ENCODE measurements at places on chromosomes 7 and 10.

DNA sequence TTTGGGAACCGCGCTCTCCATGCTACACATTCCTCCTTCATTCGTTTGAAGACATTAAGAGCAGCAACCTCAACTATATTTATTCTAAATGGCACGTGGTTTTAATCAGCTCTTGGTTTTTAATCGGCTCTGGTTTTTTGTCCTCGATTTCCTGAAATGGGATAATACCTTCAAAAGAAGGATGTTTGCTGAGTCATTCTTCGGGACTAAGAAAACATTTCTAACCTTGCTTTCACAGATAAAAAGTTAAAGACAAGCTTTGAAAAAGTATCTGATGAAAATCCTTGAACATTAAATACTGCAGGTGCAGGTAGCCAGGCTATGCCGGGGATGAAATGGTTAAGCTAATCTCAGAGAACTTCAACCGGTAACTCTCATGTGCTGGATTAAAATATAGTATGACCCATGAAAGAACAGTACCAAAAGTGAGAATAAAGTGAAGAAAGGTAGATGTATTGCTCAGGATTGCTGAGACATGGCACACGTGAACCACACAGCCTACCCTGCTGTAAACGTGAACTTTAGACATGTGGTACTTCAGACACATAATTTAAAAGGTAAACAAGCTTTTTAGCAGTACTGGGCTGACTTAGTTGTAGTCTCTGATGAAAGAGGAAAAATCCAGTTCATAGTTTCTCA, 89.1 kb downstream of the PTPRN2 start:
- no peak for DNase-seq

DNA sequence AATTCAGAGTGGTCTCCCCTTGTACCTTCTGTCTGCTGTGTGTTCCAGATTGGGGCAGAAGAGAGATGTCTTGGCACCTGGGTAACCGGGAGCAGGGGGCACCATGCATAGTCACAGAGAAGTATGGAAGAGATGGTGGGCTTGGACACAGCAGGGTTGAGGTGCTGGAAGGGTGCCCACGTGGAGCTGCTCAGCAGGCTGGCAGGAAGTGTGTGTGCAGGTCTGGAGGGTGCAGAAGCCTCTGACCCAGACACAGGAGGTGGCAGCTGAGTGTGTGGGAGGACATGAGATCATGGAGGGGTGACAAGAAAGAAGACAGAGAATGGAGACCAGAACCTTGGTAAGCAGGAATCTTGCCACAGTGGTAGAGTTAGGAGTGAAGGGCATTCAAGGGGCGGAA, 42.3 kb upstream of the DUSP5 start:
- no peak for DNase-seq

- DNase-seq: no peak
Observed at GRCh38 chr10:51700228-51700817, 928 bp upstream of the CSTF2T start.

GRCh38 chr7:43395351-43395750, 187.6 kb upstream of the STK17A start:
- no peak for DNase-seq

GRCh38 chr10:121288011-121288410, 310.2 kb downstream of the FGFR2 start:
- DNase-seq: no peak

Measured in activated T-helper 1 cell treated with Interleukin-2 at 50 U/mL for 16 hours (primary cell).